ENCODE measurements at places on chromosomes 16 and 17.

- no peak for DNase-seq
These were observed 365.7 kb downstream of the NPIPA8 start for GRCh38 chr16:17970816-17971331.

- DNase-seq = peak; percentile 93
These were observed 27.2 kb downstream of the CLEC16A start for GRCh38 chr16:10971560-10971961.

DNA sequence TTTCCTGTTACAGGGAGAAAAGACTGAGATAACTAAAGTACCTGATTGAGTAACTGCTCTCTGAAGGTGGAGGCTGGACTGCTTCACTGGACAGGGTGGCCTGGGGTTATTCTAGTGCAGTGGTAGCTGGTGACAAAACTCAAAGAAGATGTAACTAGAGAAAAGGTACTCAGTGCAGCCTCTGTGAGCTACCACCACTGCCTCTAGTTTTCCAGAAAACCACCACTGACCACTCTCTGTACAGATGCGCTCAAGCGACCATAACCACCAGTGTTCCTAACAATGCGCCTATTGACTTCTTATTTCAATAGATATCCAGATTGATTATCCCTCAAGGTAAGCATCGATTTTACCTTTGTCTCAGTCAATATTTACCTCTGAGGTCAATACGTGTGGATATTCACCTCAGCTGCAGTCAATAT is 492.2 kb downstream of the WWOX start:
- DNase-seq = no peak

- DNase-seq = no peak
These were observed 9.7 kb upstream of the BAIAP2 start for GRCh38 chr17:81025065-81025740.

- no peak for DNase-seq
These were observed 4.7 kb downstream of the TIMP2 start for GRCh38 chr17:78920528-78920927.

DNA sequence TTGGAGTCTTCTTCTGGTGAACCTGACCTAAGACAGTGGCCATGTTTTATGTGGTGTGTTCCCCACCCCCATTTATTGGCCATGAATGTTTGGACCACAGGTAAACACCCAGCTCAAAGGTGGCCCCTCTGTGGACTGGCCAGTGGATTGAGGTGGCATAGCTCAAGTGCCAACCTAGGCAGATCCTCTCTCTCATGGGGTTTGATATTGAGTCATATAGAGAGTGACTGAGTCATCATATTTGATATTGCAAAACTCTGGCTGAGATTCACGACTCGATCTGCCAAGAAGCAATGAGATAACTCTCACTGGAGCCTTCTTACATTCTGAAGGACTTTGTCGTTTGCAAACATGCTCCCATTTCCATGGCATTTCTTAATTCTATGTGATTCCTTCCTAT is 10.5 kb upstream of the TEKT3 start:
- DNase-seq = peak; percentile 55

DNA sequence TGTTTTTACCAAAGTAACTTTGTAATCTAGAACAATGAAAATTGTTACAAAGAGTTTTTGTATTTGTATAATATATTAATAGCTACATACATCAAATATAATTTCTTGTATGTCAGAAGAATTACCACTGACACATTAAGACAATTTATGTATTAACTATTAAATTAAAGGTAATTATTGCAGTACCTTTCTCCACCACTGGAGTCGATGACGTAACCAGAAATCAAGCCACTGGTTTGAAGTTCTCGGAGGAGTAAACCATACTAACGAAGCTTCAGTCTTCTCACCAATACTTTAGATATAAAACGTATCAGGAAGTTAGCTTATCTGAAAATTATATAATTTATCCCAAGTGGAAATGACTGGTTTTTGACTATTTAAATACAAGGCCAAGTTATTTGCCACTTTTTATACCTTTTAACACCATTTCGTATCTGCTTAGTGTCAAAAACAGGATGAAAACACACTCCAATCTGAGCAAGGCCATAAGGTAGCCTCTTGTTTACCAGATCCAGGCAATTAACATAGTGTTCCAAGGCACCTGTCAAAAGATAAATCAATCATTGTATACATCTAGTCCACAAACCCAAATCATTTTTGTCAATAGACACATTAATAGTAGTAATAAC is 4.3 kb downstream of the POLG2 start:
- DNase-seq = no peak

GRCh38 chr16:832652-833336 is 32.3 kb upstream of the GNG13 start:
- no peak for DNase-seq

- no peak for DNase-seq
These were observed 7.6 kb downstream of the UNC45B start for GRCh38 chr17:35155246-35155645.

DNA sequence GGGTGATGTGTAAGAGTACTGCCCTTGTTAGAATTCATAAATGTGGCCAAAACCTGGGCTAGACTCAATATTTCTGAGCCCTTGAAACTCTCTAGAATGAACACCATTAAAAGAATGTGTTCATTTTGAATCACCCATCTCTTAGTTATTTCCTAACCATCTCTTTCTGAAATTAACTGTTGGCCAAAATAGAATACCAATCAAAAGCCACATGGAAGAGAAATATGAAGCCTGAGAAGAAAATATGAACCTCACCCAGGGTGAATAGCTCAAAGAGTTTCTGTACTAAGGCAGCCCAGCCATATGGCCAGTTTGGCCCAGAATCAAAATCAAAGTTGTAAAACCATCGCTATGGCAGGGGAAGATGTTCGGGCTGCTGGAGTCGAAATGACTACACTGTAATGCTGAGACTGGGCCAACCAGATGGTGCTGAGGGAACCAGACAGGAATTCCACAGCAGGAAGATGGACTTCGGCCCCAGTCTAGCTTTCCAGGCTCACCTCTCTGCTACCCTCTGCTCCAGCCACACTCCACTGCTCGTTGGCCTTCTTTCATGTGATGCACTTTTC is 154.3 kb upstream of the ZFHX3 start:
- peak; percentile 94 for DNase-seq

DNA sequence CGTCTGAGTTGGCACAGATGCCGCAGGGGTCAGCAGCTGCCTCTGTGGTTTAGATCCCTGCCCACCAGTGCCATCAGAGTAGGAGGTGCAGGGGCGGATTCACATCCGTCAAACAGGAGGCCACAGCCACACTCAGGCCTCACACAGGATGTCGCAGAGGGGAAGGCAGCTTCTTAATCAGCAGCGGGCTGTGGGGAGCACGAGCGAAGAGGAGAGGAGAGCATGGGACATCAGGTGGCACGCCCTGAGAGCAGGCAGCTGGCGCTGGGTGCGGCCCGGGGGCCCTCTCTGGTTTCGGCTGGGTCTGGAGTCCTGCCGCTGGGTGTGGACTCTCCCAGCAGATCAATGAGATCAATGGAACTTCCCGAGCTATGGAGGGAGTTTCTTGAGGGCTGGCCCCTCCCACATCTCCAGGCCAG is 9.6 kb downstream of the LLGL2 start:
- no peak for DNase-seq

DNA sequence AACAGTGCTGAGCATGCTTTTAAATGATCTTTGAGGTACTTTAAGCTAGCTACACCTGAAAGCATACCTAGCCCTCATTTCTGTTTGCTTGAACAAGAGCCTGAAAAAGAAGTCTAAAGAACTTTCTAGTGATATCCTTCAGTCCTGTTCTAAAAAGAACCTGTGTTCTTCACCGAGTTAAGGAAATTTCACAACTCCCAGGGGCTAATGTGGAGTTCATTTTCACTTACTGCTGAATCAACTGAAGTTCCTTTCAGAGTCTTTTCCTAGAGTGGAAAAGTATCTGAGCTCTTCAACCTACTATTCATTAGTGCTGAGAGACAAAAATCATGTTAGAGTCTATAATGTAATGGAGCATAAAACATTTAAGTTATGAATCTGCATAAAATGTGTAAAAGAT is 66.9 kb downstream of the CHD9 start:
- no peak for DNase-seq

DNA sequence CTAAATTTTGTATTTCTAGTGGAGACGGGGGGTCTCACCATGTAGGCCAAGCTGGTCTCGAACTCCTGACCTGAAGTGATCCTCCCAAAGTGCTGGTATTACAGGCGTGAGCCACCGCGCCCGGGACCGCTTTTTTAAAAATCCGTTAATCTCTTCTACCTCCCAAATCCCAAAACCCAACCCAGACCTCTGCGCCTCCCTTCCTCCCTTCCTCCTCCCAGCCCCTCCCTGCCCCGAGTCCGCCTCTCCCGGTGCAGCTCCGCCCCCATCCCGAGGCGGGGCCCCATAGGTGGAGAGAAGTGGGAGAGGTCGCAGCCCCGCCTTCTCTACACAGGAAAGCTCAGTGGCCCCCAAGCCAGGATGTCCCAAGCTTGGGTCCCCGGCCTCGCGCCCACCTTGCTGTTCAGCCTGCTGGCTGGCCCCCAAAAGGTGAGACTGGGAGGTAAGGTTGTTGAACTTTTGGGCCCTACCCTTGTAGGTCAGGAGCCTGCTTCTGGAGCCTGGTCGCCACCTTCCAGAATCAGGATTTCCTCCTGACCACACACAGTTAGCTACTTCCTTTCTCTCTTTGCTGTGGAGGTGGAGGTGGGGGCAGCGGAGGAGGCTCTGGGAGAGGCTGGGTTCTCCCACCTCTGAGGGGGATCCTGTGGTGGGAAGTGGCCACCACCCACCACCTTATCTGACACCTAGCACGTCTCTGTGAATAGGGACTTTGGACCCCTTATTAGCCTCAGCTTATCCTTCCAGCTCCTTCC is at the start of gene TMEM92:
TSS of gene TMEM92 (plus strand) at position 325 of the 755 bp plus-strand sequence. CDS start at position 361, 36 bp downstream.
- DNase-seq = no peak
